ENCODE measurements at places on chromosomes 13 and 19. TPM values are rescaled to one million over a fixed set of nuclear protein-coding genes. Genes with fewer than 3 reads are reported as not detected.

RTBDN gene
- not detected for total RNA-seq

DNA sequence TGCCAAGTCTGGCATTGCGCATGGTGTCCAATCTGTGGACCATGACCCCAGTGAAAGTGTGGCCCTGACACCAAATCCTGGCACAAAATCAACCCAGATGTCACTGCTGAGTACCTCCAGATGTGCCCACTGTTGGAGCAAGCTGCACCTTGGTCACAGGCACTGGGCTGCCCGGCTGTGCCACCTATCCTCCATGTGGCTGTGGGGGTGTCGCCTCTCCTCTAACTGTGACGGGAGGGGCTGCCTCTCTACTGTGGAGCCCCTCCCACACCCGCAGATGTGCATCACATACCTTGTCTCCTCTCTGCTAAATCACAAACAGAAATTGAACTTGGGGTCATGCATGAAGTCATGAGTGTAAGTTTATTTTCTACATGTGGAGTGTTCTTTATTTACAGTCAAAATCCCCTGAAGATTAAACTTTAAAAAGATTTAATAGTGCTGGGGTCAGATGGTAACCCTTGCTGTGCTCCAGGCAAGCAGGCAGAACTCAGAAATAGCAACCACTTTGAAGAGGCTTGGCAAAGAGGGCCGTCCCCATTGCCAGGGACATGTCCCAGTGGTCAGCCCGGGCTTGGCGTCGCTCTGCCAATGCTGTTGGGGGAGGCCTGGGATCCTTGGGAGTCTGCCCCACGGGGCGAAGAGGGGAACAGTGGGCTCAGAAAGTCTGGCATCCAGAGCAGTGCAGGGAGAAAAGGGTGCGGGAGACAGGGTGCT, 46.4 kb upstream of the ZNF536 start:
- H3K4me1 ChIP-seq, result no peaks in the 10 kb centered on the region
- peaks cover 3% of the 10 kb centered on the region for H3K27me3 ChIP-seq
- no peak overlapping the region for H3K27ac ChIP-seq
- no peak for DNase-seq

ZNF211 gene
- total RNA-seq, result 40.5 TPM

PRMT1 gene
- 72.0 TPM for total RNA-seq

TEX29 gene
- not detected for total RNA-seq

KIR2DL1 gene
- total RNA-seq, result 0.28 TPM

MISP gene
- total RNA-seq, result 0.16 TPM

AZU1 gene
- total RNA-seq, result 0.20 TPM

ZNF132 gene
- 2.2 TPM for total RNA-seq

- peaks cover 32% of the 10 kb centered on the region for H3K27me3 ChIP-seq
- no peaks in the 10 kb centered on the region for H3K4me1 ChIP-seq
- DNase-seq, result no peak
- no peaks in the 10 kb centered on the region for H3K36me3 ChIP-seq
Measured at GRCh38 chr19:48543121-48543710, 8.8 kb upstream of the SULT2B1 start.

DZIP1 gene
- 0.10 TPM for total RNA-seq

DNA sequence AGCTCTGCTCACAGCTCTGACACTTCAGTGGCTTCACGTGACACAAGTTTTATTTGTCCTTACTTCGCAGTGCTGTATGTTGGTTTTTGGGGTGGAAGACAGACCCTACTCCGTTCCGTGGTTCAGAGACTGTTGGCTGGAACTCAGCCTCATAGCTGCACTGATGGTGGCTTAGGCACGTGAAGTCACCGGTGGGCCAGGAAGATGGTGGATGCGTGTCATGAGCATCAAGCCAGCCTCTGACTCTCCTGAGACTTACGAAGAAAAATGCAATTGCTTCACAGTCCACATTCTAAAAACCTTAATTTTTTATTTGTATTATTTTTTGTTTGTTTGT, 161.4 kb upstream of the SOX1 start:
- H3K27ac ChIP-seq, result no peak overlapping the region
- no peaks in the 10 kb centered on the region for H3K4me1 ChIP-seq
- no peaks in the 10 kb centered on the region for H3K36me3 ChIP-seq
- no peak for DNase-seq

ZNF414 gene
- 43.6 TPM for total RNA-seq

HAUS5 gene
- 32.6 TPM for total RNA-seq

- no peak overlapping the region for H3K27ac ChIP-seq
- no peaks in the 10 kb centered on the region for H3K4me1 ChIP-seq
- no peak overlapping the region for H3K4me3 ChIP-seq
Measured at GRCh38 chr13:64311948-64312347, 2896.3 kb upstream of the PCDH20 start.

DNA sequence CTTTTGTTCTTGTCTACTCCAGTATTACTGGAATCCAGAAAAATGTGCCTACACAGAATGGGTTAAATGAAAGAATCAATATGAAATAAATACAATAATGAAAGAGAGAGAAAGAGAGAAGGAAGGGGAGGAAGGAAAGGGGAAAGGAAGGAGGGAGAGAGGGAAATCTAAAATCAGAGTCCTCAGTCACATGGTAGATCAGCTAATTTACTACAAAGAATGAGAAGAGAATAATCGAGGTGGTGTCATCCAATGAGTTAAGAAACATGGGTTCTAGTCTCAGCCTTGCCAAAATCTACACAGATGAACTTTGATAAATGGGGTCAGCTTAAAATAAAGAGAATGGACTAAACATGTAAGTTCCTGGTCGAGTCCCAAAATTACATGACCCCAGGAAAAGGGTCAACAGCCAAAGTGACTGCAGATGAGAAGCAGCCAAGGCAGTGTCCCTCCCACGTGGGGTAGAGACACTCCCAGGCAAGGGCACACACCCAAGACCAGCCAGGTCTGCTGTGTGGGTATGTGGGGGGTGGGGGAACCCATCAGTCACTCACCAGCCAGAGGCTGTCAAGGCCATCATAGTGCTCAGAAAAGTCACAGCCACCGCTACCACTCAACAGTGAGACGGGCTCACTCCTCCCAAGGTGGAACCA, 103.6 kb downstream of the STK24 start:
- no peak for DNase-seq
- H3K27ac ChIP-seq, result peak overlapping the region; percentile 13
- no peak overlapping the region for H3K4me3 ChIP-seq
- no peaks in the 10 kb centered on the region for H3K27me3 ChIP-seq

DNA sequence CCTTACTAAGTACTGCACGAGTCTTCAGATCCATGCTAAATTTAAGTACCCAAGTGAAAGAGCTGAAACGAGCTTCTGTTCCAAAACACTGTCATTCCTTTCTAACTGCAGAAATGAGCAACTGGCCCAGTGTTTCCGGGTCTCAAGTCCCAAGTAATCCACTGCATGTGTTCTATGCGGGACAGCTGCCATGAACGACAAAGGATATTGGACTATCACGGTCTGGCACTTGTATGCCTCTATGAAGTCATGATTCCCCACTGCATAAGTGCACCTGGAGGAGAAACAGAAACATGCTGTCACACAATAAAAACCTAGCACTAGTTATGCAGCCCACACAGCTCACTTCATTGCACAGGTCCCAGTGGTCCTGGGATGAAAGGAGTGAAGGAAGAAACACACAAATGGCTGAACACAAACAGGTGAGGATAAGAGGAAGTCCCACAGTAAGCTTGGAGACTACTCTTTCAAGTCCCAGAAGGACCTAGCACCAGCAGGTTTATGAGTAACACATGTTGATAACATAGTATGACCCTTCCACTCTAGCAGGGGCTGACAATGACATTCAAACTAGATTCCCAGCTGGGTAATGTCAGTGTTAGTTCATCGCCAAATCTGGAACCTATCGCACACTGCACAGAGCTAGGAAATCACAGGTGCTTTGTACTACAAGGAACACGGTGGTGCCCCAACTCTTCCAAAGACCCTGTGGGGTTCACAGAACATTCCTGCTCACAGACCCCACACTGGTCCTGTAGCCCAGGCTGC, 11.3 kb downstream of the PCID2 start:
- no peaks in the 10 kb centered on the region for H3K27me3 ChIP-seq
- H3K27ac ChIP-seq, result no peak overlapping the region
- H3K36me3 ChIP-seq, result peaks cover 8% of the 10 kb centered on the region
- H3K4me1 ChIP-seq, result no peaks in the 10 kb centered on the region

- H3K4me3 ChIP-seq, result no peak overlapping the region
- no peaks in the 10 kb centered on the region for H3K36me3 ChIP-seq
- H3K27ac ChIP-seq, result no peak overlapping the region
- DNase-seq, result no peak
Measured at GRCh38 chr13:59459972-59460371, 703.8 kb downstream of the DIAPH3 start.

GRCh38 chr19:20612711-20613316, 47.2 kb upstream of the ZNF737 start:
- DNase-seq, result no peak
- no peaks in the 10 kb centered on the region for H3K4me1 ChIP-seq
- no peaks in the 10 kb centered on the region for H3K36me3 ChIP-seq
- H3K4me3 ChIP-seq, result no peak overlapping the region
- H3K27me3 ChIP-seq, result no peaks in the 10 kb centered on the region

DNA sequence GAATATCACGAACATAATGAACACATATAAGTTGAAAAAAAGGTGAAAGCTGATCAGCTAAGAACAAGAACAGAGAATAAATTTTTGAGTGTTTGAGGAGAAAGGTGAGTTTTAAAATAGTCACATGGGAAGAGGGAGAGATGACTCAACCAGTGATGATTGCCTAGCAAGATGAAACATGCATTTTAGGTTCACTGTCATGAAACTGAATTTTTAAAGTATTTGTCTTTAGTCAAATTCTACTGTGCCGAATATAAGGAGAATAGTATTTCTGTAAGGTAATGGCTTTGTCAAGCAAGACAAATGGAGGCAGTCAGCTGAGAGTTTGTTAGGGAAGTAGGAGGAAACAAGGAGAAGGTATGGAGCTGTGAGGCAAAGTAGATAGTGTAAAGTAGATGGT, 2557.4 kb downstream of the PCDH9 start:
- H3K27ac ChIP-seq, result no peak overlapping the region
- no peaks in the 10 kb centered on the region for H3K27me3 ChIP-seq
- no peaks in the 10 kb centered on the region for H3K4me1 ChIP-seq
- H3K36me3 ChIP-seq, result no peaks in the 10 kb centered on the region
- DNase-seq, result no peak

- H3K27ac ChIP-seq, result no peak overlapping the region
- H3K4me3 ChIP-seq, result no peak overlapping the region
- DNase-seq, result no peak
Measured at GRCh38 chr13:94296471-94296870, 183.0 kb downstream of the DCT start.

FBXO17 gene
- total RNA-seq, result not detected

GRCh38 chr19:45321848-45322247, 827 bp downstream of the CKM start:
- no peaks in the 10 kb centered on the region for H3K27me3 ChIP-seq
- no peaks in the 10 kb centered on the region for H3K36me3 ChIP-seq
- no peaks in the 10 kb centered on the region for H3K4me1 ChIP-seq
- DNase-seq, result no peak

- no peaks in the 10 kb centered on the region for H3K36me3 ChIP-seq
- H3K4me3 ChIP-seq, result no peak overlapping the region
- no peak overlapping the region for H3K27ac ChIP-seq
- H3K4me1 ChIP-seq, result no peaks in the 10 kb centered on the region
- DNase-seq, result no peak
Measured at GRCh38 chr13:67120872-67121531, 109.1 kb downstream of the PCDH9 start.

DNA sequence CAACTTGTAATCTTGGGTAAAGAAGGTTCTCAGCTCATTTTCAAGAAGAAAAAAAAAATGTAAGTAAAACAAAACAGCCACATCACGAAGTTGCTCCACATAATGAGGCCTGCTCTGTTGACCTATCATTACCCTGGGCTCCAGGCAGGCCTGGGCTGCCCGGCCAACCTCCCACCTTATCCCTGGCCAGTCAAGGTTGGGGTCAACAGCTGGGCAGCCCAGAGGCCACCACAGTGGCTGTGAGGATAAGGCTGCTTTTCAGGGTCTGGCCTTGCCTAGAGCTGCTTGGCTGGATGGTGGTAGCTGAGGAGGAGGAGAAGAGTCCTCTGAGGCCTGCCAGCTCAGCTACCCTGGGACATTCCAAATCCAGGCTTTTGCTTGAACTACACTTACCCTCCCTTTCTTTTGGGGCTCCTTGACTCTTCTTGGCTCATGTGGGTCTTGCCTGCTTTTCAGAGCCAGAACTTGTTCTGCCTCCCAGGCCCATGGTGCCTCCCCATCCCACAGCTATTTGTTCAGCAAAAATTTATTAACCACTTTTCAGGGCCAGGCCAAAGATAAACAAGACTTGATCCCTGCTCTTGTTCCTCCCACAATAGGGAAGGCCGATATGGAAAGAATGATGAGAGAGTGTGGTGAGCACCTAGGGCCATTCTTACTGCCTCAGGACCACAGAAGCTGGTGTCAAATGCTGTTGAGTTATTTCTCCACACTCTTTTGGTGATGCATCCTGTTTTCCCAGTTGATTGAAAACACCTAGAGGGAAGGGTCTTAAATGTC, 101.6 kb downstream of the RGCC start:
- peaks cover 2% of the 10 kb centered on the region for H3K27me3 ChIP-seq
- H3K4me1 ChIP-seq, result peaks cover 4% of the 10 kb centered on the region

GRCh38 chr19:18434411-18435175, 3.3 kb downstream of the ISYNA1 start:
- peaks cover 13% of the 10 kb centered on the region for H3K4me1 ChIP-seq
- no peak overlapping the region for H3K27ac ChIP-seq
- peaks cover 15% of the 10 kb centered on the region for H3K36me3 ChIP-seq
- DNase-seq, result no peak
- H3K27me3 ChIP-seq, result no peaks in the 10 kb centered on the region

All from T-cell (primary cell).